ENCODE measurements at places on chromosomes 4 and X.

DNA sequence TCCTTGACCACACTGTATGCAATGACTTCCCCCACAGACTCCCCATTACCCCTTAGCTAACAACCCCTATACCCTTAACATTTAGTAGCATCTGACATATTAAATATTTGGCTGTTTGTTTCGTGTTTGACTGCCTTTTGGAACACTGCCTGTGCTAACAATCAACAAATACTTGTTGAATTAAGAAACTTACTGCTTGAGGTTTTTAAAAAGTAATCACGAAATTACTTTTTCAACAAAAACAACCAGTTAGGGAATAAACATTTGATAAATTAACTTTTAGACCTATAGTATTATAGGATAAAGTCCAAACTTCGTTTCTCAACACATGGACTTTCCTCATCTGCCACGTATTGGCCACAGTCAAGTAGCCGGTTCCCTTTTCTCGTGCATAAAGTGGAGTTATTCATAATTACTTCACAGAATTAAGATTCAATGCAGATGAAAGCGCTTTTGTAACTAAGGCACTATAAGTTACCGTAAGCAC is 555 bp upstream of the ELMOD2 start:
- DNase-seq: no peak

DNA sequence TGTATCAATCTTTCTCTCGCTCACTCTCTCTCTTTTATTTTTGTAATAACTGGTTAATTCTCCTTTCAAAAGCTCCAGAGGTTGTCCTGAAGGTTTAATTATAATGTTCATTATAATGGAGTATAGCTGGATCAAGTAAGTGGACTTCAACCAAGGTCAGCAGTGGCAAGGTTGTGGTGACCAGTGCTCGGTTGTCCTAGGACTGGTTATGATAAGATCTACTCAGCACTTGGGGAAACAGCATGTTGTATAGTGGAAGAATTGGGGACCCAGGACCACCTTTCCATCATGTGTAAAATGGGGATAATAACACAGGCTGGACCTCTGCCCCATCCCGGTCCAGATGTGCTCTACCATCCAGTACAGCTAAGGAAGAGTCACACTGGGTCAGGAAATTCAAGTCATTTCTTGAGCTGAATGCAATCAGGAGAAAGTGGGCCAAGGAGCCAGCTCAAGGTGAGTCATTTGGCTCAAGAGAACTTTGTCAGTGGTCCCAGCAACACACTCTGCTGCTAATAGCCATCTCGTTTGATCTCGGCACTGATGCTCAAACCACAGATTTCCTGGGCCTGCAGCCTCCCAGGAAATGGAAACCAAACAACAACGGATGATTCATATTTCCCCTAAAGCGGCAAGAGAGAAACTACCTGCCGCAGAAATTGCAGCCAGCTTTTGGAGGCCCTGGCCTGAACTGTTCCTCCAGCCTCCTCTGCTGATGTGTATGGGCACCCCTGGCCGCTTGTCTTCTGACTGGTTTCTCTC is 123.6 kb upstream of the RBPJ start:
- DNase-seq: peak; percentile 28

DNA sequence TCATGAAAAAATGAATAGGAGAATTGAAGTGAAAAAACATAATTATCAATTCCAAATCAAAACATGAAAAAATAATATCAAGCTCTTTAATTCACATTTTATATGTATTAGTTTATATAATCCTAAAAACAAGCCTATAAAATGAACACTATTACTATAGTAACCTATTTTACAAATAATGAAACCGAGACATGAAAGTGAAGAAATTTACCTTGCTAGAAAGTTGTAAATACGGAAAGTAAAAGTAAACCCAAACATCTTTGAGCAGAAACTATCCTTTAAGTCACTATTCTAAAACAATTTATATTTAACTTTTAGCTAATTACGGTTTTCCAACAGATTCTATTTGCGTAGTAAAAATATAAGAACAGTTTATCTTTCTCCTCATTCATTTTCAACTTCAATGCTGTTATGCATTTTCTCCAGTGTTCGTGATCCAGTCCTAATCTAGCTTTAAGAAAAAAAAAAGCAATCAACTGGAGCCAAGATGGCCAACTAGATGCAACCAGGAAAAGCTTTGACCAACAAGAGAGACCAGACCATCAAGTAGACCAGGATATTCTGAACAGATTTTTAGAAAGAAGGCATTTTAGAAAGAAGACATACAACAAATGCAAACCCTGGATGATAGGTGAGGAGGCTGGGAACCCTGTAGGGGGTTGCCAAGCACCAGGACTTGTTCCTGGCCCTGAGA is 67.0 kb downstream of the DDX53 start:
- DNase-seq: no peak

GRCh38 chr4:115851918-115852766 is 738.7 kb upstream of the NDST4 start:
- DNase-seq: no peak

DNA sequence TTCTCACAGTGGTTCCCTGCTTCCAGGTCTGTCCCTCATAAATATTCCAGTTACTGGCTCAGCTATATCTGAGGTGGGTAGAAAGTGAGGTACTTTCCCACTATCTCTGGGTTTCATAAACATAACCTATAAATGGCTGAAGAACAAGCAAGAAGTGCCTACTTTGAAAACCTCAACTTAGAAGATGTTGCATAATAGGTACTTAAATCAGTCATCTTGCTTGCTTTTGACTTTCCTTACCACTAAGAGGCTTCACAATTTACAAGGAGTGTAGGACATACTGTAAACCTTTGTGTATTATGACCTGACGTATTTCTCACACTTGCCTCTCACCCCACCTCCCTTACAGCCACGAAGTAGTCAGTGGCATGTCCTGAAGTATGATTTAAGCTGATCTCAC is 145.9 kb downstream of the PCDH19 start:
- no peak for DNase-seq

GRCh38 chr4:184462724-184463123 is 11.6 kb downstream of the IRF2 start:
- no peak for DNase-seq

GRCh38 chr4:120725639-120726580 is 196.6 kb downstream of the PRDM5 start:
- no peak for DNase-seq

GRCh38 chrX:34467437-34467836 is 189.6 kb downstream of the TMEM47 start:
- DNase-seq: no peak

DNA sequence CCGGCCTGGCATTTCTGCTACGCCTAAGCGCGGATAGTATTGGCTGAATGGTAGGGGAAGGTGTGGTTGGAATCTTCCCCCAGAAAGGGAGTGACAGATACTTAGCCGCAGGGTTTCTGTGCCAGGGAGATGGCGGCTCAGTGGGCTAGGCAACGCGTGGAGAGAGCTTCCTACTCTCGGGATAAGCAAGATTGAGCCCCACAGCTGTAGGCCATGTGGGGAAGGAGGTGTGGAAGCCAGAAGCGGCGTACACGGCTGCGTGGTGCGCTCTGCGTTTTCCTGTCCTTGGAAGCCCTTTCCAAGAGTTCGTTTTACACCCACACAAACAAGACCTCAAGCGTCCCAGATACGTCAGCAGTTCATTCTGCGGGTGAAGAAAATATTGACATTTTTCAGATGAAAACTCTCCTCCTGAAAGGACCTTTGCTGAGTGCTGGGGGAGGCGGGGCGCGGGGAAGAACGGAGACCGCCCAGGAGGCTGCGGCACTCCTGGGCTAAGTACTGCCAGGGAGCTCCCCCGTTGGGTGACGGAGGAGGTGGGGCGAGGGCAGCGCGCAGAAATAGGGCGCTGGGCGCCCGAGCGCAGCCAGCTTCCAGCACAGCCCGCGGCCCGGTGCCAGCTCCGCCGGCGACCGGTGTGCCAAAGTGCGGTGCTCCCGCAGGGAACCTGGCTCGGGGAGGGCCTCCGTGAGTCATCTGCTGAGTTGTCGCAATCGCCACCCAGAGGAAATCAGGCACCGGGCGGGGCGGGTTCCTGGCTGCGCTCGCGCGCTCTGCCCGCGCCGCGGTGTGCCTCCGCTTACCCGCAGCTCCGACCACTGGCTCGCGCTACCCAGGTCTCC is at the start of gene GPAT3:
TSS of gene GPAT3 (plus strand) at position 589 of the 842 bp plus-strand sequence. CDS start 515 bp downstream, outside the sequence.
- DNase-seq: peak; percentile 66

DNA sequence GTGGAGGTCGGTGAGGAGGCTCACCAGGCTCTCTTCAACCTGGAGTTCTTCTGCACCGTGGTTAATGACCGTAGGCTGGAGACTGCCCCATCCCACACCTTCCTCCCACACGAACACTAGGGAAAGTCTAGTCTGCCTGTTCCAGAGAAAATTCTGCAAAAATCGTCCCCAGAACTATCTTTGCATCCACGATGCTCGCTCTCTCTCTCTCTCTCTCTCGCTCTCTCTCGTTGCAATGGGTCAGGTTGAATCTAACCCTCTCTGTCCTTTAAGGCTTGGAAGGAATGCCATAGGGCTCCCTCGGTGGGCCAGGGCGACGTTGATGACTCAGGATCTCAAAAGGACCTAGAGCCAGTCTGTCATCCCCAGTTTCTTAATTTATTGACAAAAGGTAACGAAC is 111.4 kb downstream of the DCTD start:
- no peak for DNase-seq

GRCh38 chr4:19791422-19792123 is 460.1 kb upstream of the SLIT2 start:
- DNase-seq: no peak

DNA sequence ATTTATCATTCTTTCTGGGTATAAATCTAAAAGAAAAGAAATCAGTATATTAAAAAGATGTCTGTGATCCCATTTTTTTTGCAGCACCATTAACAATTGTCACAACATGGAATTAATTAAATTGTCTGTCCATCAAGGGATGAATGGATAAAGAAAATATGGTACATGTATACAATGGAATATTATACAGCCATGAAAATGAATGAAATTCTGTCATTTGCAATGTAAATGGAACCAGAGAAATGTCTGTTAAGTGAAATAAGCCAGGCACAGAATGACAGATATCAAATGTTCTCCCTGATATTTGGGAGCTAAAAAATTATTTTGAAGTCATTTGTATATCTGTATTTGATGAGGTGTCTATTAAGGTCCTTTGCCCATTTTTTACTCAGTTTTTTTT is 77.1 kb upstream of the NDST4 start:
- DNase-seq: no peak

DNA sequence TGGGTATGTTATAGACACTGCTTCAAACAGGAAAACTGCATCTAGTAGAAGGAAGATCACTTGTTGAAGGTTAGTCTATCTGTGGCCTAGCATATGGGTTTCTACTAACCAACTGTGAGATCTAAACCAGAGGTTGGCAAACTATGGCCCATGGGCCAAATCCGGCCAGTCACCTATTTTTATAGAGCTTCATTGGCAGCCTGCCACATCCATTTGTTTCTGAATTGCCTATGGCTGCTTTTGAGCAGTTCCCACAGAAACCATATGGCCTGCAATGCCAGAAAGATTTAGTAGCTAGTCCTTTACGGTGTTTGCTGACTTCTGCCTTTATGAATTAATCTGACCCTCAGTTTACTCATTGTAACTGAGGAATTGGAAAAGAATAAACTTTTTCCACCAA is 71.1 kb downstream of the MID1 start:
- DNase-seq: no peak

DNA sequence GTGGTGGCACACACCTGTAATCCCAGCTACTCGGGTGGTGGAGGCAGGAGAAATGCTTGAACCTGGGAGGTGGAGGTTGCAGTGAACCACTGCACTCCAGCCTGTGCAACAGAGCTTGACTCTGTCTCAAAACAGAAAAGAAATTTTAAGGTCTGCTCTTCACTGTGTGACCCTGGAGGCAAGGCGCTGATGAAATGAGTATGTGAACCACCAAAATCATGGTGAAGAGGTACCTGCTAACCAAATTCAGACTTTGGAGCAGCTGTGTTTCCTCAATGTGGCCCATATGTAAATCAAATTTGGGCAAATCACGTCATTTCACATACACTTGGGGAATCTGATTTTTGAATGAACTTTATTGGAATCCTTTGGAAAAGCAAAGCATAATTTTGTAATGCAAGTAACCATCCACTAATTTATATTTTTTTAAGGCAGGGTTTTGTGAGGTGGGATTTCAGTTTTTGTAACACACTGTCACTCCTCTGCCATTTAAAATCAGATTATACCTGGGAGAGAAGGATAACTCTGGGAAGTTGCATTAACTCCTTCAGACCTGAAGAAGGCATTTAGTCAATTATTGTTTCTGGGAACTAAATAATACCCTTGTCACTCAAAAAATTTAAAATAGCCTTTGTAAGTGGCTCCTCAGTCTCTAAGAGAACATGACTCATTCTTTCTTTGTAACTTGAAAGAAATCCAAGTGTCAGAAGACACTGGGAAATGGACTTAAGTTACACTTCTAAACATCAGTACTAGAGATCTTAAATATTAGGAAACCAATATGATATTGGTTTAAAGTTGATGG is 24.0 kb downstream of the DOCK11 start:
- DNase-seq: no peak

DNA sequence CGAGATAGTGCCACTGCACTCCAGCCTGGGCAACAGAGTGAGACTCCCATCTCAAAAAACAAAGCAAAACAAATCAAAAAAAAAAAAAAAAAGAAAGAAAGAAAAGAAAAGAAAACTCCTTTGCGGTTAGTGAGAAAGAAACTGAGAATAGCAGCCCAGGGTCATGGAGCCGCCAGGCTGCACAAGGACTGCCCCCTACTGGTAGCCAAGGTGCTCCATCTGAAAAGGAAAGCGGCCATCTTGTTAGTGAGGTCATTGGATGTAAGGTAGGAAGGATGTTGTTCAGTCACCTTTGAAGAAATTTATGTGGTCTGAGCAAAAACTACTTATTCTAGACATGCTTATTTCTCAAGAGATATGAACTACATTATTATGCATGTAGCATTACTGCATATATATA is 660.6 kb upstream of the TENM3 start:
- no peak for DNase-seq

GRCh38 chr4:37884855-37885487 is 5.9 kb upstream of the TBC1D1 start:
- DNase-seq: no peak

DNA sequence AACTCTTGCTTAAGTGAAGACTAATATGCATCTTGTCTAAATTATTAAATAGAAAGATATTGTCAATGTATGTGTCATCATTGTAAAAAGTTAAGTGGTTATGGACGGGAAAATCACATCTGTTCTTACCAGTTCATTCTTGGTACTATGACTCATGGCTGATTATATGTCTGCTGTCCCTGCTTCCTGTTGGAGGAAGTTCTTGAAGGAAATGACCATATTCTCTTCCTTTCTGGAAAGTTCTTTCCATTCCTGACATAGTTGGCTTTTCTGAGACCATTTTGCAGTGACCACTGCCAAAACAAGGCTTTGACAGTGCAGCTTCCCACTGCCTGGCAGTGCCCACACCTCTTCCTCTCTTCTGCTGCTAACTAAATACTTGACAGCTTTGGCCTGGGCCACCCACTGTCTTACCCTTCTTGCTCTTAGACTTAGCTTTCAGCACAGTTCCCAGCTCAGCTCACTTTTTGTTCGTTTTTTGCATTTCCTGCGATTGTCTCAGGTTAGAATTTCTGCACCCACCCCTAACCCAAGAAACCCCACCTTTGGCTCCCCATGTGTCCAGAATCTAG is 13.2 kb upstream of the CLDN24 start:
- no peak for DNase-seq

- no peak for DNase-seq
These were observed 66.7 kb upstream of the DHX15 start for GRCh38 chr4:24650849-24651640.

- no peak for DNase-seq
These were observed 8.3 kb downstream of the BEX3 start for GRCh38 chrX:103384672-103385071.

- DNase-seq: no peak
These were observed 127.9 kb downstream of the KLHL8 start for GRCh38 chr4:87092389-87093141.

GRCh38 chr4:127782275-127783025 is at the start of gene HSPA4L:
HSPA4L (plus strand) TSS chr4:127782322; CDS start chr4:127782551, 229 bp downstream.
- DNase-seq: peak; percentile 27

All from T-helper 1 cell (primary cell).